Stimulated activated CD4-positive, alpha-beta T cell treated with anti-CD3 and anti-CD28 coated beads, Interleukin-2, amount 100 ng/mL, for 48 hours (primary cell): ENCODE measurements at places on chromosomes 16 and 17.

DNA sequence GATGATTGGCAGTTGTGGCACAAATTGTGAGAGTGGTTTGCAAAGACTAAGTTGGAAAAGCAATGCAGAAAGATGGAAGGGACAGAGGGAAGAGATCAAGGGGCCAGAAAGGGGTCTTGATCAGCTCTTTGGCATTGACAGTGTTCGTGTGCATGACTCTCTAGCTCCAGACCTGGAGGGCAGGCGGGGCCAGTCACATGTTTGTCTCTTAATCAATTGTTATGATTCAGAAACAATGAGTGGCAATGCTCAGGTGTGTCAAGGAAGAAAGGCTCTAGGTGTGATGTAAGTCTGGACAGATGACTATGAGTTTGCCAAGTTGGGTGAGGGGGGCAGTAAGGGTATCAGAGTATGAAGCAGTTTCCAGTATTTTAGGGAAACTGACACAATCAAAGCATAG, 32.1 kb downstream of the WSB1 start:
- DNase-seq, result no peak

DNA sequence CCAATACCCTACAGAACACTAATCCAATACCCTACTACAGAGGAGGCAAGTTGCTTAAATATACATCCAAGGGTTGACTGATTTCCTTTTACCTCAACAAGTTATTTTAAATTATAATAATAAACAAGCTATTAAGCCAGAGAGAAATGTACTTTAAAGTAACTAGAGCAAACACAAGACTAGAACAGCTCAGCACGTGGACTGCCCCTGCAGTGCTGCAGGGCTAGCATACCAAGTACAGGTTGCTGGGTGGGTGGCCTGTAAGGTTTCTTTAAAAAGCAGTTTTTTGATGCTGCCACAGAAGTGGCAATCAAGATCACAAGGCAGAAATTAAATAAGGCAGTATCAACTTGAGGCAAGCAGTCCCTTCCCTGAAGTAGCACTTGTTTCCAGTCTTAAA, 63.5 kb downstream of the PARN start:
- no peak for DNase-seq

GRCh38 chr17:16398270-16399267, 16.8 kb upstream of the TRPV2 start:
- no peak for DNase-seq

GRCh38 chr17:80284631-80285030, 24.0 kb downstream of the RNF213 start:
- DNase-seq, result no peak

GRCh38 chr17:83053739-83054451, 25.5 kb upstream of the METRNL start:
- no peak for DNase-seq

GRCh38 chr17:5931616-5932015, 138.6 kb upstream of the WSCD1 start:
- DNase-seq, result no peak

DNA sequence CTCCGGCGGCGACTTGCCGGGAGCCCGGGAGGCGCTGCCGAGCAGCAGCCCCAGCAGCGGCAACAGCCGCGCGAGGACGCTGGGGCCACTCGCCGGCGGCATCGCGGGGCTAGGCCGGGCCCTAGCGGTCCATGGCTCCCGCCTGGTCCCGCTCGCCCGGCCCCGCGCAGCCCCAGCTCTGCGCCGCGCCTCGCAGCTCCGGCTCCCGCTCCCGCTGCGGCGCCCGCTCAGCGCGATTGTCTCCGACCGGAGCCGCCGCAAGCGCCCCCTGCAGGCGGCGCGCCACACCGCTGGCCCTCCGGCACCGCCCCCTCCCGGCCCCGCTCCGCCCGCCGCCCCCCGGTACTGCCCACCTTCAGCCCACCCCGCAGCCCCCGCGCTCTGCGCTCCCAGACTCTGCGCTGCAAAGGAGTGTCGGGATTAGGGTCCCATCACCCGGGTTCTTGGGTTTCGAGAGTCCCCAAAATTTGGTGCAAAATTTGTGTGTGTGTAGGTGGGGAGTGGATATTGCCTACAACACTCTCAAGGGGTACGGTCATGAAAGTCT, at the start of gene FAM171A2:
Gene FAM171A2 (minus strand): TSS at position 241 of the 547 bp plus-strand sequence. CDS start 139 bp downstream, at position 102.
- peak; percentile 59 for DNase-seq

DNA sequence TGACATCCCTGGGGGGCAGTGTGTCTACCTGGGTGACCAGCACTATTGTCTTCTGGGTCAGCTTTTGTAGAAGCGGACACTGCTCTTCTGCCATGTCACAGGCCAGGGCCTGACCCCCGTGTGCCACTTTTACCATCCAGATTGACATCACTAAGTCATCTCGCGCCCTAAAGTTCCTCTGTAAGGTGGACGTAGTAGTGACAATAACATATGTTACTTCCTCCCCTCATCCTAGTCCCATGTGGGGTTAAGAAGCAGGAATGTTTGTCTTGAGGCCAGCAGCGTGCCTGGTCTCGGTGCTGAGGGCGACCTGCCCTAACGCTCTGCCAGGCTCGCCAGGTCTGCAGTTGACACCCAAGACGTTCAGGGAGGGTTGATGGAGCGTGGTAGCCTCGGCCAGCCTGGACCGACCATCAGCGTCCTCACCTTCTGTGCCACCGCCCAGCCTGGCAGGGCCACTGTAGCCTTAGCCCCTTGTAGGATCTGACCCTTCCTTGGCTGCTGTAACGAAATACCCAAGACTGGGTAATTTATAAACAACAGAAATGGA, 20.7 kb downstream of the GAA start:
- DNase-seq, result no peak

DNA sequence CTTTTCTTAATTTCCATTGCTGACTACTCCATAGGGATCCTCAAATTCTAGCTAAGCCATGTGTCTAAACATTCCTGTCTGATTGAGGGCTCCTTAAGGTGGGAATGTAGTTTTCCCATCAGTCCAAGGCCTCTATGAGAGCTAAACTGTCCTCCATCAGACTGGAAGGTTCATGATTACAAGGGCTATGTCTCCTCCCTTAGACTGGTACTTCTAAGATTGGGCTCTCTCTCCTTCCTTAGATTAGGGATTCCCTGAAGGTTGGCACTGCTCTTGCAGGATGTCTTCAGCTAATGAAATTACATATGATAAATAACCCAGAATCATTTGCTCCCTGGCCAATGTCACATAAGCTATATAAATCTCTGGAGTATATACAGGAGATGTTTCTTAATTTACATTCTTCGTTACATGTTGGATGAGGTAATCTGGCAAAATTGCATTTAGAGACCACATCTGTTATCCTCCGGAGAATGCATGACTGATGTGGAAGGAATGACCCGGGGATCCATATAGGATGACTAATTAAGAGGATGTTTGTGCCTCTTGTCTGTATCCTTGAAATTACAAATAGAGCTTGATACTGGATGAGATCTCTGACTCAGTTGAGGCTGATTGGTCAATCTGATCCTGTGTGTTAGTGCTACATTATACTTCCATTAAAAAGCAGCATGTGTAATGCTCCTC, 14.2 kb downstream of the B4GALNT2 start:
- DNase-seq, result no peak

GRCh38 chr16:25014500-25015147, 545 bp downstream of the ARHGAP17 start:
- DNase-seq, result no peak

- DNase-seq, result no peak
These were observed 1.0 kb upstream of the RHOT1 start for GRCh38 chr17:32141258-32141657.

- DNase-seq, result no peak
These were observed 16.3 kb downstream of the DNAI2 start for GRCh38 chr17:74290340-74290739.

DNA sequence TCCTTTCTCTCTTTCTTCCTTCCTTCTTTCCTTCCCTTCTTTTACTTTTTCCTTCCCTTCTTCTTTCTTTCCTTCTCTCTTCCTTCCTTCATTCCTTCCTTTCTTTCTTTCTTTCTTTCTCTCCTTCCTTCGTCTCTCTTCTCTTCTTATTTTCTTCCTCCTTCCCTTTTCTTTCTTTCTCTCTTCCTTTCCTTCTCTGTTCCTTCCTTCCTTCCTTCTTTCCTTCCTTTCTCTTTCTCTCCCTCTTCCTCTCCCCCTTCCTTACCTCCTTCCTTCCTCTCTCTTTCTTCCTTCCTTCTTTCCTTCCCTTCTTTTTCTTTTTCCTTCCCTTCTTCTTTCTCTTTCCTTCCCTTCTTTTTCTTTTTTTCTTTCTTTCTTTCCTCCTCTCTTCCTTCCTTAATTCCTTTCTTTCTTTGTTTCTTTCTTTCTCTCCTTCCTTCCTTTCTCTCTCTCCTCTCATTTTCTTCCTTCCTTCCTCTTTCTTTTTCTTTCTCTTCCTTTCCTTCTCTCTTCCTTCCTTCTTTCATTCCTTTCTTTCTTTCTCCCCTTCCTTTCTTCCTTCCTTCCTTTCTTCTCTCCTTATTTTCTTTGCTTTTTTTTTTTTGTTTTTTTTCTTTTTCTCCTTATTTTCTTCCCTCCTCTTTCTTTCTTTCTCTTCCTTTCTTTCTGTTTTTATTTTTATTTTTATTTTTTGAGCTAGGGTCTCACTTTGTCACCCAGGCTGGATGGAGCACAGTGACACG, 22.8 kb downstream of the GPR142 start:
- DNase-seq, result no peak

DNA sequence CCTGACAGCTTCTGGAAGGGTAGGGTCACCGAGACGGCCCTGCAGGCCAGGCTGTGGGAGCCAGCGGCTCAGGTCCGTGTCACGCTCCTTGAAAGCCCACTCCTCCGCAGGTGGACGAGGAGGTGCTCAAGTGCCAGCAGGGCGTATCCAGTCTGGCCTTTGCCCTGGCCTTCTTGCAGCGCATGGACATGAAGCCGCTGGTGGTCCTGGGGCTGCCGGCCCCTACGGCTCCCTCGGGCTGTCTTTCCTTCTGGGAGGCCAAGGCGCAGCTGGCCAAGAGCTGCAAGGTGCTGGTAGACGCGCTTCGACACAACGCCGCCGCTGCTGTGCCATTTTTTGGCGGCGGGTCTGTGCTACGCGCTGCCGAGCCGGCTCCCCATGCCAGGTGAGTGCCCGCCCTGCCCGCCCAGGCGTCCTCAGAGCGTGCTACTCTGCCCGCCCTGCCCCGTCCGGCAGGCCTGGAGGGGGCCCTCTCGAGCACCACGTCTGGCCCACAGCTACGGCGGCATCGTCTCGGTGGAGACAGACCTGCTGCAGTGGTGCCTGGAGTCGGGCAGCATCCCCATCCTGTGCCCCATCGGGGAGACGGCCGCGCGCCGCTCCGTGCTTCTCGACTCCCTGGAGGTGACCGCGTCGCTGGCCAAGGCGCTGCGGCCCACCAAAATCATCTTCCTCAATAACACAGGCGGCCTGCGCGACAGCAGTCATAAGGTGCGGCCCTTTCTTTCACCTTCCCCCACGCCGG, 1.3 kb downstream of the NAGS start:
- DNase-seq, result no peak

GRCh38 chr17:71192848-71193247, 928.0 kb upstream of the SOX9 start:
- no peak for DNase-seq

DNA sequence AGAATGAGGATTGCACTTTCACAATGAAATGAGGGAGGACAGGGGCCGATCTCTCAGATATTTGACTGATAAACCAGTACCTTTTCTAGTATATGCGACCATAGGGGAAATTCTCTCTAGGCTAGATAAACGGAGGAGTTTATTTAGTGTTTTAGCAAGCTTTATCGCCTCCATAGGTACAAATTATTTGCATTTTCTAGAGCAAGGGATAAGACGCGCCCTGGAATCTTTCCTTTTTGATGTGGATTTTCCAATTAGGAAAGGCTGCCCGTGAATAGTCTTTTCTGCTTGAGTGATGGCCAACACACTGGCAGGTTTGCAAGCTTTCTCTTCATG, 351 bp upstream of the GDPD1 start:
- no peak for DNase-seq

- DNase-seq, result no peak
These were observed 23.7 kb downstream of the PIPOX start for GRCh38 chr17:29066606-29067005.

DNA sequence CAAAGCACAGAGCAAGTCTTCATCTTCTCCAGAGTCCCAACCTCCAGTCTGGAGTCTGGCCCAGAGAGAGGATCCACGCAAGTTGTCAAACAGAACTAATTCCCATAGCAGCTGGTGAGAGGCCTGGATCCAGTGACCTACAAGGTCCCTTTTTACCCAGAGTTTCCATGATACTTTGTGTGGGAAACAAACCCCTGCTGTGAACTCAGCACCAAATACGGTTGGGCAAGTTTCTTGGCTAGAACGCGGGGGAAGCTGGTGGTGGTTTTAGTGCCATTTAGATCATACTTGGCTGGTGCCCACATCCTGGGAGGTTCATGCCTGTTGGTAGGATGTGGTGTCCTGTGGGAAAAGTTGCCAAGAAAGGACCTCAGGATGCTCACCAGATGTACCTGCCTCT, 18.1 kb downstream of the TMC7 start:
- no peak for DNase-seq

- no peak for DNase-seq
These were observed 43.4 kb downstream of the CPD start for GRCh38 chr17:30422171-30422570.

GRCh38 chr17:39318636-39319035, 82.8 kb downstream of the FBXL20 start:
- DNase-seq, result no peak

DNA sequence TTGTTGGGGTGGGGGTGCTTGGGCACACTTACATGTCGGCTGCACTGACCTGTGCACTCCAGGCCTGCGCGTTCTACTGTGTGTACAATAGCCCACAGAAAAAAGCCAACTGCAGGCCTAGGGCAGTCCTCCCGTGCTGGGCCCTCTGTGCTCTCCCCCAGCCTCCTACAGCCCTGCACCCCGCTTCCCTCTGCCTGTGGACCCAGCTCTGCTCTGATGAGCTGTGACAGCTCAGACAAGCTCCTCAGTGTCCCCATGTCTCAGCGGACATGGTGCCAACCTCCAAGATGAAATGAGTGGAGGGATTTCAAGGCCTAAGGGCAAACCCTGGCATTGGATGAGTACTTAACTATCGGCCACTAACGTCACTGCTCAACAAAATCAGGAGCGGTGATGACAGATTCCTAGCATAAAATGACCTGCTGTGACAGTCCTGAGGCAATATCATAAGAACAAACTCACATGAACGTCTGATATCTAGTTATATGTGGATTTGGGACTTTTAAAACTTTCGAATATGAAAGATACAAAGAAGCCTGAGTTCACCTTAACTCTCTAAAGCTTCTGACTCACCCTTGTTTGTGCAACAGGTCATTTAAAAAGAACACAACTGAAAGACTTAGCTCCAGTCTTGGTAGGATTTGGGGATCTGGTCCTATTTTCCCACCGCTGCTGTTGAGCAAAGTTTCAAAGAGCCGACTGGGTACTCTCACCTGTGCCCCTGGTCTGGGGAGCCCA, 34.7 kb downstream of the CCDC57 start:
- no peak for DNase-seq

GRCh38 chr16:49497466-49497865, 123.9 kb downstream of the C16orf78 start:
- no peak for DNase-seq

DNA sequence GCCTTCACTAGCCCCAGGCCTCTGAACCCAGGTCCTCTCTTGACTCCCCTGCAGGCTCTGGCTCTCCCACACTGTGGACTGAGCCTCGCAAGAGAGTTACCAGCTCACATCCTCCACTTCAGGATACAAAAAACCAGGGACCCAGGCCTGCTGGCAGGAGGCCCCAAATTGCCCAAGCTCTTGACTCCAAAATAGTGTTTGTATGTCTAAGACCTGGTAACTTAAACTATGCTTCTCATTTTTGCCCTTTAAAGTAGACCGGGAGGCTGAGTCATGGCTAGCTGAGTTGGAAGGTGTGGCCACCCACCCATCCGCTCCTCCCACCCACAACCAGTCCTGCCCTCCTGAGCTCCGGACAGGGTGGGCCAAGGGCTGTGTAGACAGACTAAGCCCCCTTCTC, 250.0 kb downstream of the SOX9 start:
- DNase-seq, result no peak

GRCh38 chr17:51734462-51734861, 424.1 kb downstream of the CA10 start:
- no peak for DNase-seq
